Fibroblast of pulmonary artery (primary cell): ENCODE measurements at places on chromosomes 12 and 14.
A peak's percentile ranks its signal among the peaks of the same experiment; 100 is the strongest.

GRCh38 chr14:73526036-73526984 lies 10.6 kb upstream of the ACOT1 start:
- DNase-seq = no peak

DNA sequence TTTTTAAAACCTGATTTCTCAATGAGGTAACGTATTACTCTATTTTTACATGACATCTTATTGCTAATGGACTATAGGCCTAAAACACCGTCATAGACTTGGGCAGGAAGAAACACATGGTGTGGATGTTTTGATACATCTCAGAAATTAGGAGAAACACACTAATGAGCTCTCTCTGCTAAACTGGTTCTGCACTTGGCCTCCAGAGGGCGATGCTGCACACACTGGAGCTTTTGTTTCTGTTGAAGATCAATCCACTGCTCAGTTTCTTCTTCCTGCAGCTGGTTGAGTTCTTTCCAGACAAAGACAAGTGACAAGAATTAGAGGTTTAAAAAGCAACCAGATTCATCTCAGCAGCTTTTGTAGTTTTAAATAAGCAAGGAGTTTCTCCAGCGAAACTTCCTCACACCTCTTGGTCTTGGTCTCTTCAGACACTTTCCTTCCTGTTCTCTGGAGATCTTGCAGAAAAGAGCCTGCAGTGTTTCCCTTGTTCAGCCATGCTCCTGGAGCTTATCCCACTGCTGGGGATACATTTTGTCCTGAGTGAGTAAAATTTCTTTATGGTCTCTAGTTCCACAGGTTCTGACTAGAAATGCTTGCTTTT lies 178.5 kb upstream of the OR4E1 start:
- peak; percentile 42 for DNase-seq

- no peak for DNase-seq
Observed at GRCh38 chr12:110822821-110823415, 23.9 kb upstream of the CCDC63 start.

GRCh38 chr14:65164068-65164824 lies 61.9 kb upstream of the MAX start:
- peak; percentile 74 for DNase-seq

DNA sequence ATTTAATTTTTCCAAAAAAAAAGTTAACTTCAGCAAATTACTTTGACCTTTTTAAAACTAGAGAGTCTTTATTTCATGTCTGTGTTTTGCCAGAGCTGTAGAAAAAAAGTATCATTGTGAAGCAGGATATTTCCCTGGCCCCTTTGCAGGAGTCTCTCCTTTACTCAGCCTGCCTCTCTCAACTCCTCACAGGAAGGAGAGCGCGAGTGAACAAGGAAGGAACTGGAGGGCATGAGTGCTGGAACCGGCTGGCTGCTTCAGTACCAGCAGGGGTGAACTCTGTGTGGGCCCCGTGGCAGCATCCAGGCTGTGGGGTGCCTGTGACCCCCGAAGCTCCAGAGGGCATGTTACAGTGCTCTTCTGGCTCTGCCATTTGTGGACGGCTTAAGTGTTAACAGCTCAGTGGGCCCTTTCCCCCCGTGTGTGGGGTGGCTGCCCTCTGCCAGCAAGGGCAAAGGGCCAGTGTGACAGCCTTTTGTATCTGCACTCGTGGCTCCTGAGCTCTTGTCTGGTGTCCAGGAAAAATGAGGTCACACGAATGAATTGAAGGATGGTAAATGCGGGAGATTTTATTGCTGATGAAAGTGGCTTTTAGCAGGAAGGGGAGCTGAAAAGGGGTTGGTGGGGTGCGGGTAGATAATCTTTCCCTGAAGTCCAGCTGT lies 76.6 kb upstream of the KCNH3 start:
- no peak for DNase-seq

- no peak for DNase-seq
Observed at GRCh38 chr12:79098530-79098929, 234.0 kb downstream of the SYT1 start.

DNA sequence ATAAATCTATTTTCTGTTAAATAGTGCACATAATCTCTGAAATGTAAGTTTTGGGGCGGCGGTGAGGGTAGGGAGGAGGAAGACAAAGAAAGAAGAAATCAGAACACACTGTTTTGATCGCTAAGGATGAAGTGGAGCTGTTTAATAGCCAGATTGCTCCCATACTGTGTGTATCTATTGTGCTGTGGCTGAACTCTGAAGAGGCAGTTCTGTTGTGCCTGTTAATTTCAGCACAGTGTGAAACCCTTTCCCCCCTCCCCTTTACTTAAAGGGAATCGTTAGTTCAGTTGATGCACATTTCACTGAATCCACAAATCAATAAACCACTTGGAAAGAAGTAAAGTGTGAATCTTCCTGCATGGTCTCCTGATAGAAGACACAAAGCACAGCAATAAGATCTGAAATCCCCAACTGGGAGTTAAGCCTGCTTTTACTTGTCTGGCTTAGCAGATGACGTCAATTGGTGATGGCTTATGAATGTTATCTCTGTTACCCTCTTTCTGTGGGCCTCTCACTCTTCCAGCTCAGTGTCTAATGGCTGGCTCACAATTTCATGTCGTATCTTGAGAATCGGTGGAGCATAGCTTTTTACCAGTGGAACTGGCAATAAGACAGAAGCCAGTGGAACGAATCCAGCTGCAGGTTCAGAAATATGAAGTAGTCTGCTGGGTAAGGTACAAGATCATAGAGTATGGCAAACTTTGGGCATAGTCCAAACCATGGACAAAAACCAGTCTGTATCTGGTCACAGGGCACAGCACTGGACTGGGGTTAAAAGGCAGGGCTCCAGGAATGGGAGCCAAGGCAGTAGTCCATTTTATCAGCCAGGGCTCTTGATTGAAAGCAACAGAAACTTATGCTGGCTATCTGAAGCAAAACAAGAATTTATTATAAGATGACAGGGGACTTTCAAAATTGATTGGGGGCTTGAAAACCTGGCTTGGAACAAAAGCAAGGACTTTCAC lies 413.5 kb upstream of the SEL1L start:
- DNase-seq = peak; percentile 52

- peak; percentile 90 for DNase-seq
Observed at GRCh38 chr12:124940393-124941169, 26.1 kb upstream of the UBC start.

DNA sequence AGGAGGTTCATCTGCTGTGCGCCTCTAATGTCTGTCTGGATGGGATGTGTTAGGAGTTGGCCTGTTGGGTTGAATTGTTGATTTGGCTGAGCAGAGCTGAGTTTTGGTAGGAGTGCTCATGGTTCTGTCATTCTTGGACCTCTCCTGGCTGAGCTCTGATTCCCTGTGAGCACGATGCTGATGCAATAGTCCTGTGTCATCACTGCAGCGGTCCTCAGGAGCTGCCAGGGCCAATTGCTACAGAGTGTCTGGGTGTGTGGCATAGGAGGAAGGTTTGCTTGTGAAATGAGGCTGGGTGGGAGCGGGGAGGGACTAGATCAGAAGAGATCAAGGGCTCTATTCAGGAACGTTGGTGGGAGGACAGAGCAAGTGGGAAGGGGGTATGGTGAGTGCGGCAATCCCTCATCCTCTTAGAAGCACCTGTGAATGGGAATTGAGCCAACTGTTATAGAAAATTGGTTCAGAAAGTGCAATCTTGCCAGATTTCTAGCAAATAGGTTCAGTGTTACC lies 21.2 kb downstream of the PEX5 start:
- DNase-seq = no peak

DNA sequence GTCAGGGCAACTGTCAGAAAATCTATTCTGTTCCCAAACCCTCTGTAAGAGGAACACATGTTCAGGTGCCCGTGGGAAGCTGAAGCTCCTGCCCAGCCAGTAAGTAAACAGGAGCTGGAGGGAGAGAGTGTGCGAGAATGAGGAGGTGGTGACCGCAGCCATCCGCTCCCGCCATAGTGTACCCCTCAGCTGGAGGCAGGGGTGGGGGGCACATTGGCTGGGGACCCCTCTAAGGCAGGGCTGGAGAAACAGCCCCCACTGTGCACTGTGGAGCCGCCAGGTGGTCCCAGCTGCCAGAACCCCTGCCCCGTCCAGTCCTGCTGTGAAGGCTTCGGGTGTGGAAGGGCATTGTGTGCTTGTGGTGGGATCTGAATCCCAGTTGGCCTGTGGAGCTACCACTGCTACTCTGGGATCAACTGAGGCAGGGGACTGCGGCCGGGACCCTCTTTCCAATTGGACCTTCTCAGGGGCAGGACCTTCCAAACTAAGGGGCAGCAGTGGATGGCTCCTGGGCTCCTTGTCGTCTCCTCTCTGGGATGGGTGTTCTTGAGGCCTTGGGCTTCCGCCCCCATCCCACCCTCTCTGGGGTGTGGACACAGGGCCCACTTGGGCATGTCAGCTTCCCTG lies 59.6 kb downstream of the TSPAN9 start:
- DNase-seq = no peak

DNA sequence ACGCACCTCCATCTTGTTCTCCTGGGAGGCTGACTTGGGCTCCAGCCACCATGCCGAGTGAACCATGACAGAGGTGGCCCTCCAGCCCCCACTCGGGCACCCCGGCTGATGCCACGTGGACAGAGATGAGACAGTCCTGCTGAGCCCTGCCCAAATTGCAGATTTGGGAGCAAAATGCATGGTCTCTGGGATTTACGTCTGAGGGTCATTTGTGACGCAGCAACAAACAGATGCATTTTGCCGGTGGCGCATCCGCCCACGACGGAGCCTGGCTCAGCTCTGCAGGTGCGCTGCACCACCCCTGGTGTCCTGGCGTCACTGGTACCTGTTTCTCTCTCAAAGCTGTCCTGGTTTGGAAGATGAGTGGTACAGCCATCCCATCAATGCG lies 31.1 kb upstream of the INF2 start:
- no peak for DNase-seq
